ENCODE measurements at places on chromosomes 2 and 18.

- DNase-seq: no peak
Observed at GRCh38 chr2:241788572-241788971, 11.9 kb downstream of the GAL3ST2 start.

DNA sequence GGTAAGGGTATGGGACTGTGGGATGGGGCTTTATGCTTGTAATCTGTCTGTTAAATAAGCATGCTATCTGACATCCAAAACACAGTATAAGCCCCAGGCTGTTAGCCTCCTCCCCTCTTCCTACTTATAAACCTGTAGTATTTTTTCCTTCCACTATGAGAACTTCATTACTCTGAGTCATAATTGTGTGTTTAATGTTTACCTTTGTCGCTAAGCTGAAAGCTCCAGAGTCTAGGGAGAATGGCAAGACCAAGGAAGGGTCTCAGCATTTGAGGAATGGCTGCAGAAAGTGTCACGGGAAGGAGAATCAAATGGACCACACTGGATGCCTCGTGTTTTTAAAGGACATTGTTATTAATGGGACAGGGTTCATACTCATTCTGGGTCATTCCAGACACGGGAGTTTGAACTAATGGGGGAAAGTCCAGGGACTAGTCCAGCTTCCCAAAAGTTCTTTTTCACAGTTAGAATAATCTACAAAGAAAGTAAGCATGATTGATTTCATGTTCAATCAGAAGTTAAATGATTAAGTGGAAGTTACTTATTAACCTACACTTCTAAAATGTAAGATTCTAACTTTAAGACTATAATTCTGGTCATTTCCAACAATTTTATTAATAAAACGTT is 292.2 kb downstream of the AFF3 start:
- no peak for DNase-seq

DNA sequence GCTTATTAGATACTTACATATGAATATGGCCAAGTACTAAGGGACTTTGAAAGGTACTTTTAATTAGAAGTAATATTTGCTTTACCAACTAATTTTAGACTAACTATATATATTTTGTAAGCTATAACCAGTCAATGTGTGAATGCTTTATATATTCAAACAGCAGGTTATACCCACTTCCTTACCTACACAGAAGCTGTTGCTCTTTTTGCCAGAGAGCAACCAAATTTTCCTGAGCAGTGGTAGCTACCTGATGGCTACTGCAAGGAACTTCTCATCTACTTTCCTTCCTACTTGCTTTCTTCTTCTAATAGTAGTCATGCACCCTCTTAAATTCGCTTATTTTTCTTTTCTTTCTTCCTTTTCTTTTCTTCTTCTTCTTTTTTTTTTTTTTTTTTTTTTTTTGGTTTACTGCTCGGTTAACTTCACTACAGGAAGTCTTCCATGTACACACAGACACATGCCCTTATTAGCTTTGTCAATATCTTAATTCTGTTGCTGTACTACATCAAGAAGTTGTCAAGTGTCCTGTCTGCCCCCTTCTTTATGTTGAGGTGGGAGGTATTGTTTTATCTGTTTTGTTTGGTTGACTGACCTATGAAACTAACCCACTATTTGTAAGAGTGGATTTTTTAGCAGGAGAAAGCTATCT is 95.0 kb downstream of the EPC2 start:
- DNase-seq: no peak

GRCh38 chr2:208012449-208012848 is 12.9 kb downstream of the PLEKHM3 start:
- DNase-seq: no peak

DNA sequence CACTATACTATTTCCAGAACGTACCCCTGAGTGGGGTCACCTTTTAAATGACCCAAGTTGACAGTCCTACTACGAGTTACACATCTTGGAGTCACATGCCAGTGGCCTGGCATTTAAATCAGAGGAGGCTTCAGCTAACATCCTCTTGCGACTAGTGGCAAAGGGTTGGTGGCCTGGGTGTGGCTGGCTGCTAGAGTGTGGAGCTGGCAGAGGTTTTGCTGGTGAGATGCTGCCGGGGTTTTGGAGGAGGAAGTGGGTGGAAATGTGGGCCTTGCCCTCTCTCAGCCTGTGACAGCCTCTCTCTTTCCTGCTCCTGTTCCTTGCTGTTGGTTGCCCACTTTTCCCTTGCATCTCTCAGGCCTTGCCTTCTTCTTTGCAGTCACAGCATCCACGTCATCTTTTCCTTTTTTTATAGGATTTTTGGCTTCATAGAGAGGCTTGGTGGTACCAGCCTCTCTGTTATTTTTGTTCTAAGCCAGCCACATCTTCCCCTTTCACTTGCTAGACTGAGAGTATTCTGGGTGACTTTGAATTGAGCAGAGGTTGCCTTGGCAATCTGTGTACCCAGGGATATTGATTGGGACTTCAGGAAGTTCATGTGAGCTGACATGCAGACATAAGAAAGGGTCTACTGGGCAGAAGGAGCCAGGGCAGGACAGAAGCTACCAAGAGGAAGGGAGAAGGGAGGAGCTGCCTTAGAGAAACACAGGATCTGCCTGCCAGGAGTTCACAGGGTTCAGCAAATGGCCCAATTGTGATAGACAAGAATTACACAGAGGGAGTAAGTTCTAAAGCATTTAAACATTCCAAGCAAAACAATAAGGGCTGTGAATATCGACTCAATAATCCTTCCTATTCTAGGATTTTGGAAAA is 55.4 kb downstream of the CDC42EP3 start:
- DNase-seq: no peak

GRCh38 chr18:24021505-24021904 is 7.0 kb downstream of the TTC39C start:
- no peak for DNase-seq

DNA sequence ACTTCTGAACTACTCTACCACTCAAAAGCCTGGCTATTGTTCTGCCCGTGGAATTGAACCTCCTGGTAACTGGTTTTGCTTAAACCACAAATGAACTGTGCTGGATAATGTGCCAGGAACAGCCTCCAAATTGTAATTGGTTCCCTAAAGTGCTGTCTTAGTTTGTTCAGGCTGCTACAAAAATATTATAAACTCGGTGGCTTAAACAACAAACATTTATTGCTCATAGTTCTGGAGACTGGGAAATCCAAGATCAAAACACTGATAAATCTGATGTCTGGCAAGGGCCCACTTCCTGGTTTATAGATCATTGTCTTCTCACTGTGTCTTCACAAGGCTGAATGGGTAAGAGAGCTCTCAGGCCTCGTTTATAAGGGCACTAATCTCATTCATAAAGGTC is 149.2 kb upstream of the NCKAP5 start:
- peak; percentile 1 for DNase-seq

- no peak for DNase-seq
Observed at GRCh38 chr18:75049455-75049789, 159.5 kb downstream of the PTGR3 start.

- no peak for DNase-seq
Observed at GRCh38 chr18:63570721-63571120, 16.4 kb upstream of the SERPINB13 start.

GRCh38 chr18:37238282-37239108 is 327.1 kb downstream of the CELF4 start:
- DNase-seq: no peak

DNA sequence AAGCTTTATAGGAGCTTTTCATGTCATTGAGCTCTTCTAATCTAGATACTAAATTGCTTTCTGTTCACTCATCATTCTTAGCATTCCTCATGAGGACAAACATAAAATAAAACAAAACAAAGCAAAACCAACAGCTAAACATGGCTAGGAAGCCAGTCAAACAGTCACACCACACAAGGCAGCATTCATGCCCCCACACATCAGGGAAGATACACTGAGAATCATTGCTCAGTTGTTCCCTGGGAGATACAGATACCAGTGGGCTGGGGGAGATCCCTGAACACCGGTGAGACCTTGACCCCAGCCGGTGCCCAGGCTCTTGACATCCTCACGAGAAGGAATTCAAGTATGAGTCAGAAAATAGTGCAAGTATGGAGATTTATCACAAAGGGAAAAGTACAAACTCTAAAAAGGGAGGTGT is 177.9 kb upstream of the ARL4C start:
- no peak for DNase-seq

DNA sequence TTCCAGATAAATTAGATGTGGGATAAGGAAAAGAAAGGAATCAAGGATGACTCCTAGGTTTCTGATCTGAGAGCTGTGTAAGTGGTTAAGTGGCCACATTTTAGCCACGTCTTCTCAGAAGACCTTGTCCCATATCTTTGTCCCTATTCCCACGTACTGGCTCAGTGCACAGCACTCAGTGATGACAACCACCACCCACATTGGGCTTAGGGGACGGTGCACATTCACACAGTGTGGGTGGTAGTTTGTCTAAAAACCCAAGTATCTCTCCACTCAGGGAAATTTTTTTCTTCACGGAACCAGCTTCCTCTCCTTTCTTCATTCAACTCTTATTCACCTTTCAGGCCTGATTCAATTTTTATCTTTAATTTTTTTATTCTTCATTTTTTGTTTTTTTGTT is 30.6 kb upstream of the GCC2 start:
- no peak for DNase-seq

- DNase-seq: no peak
Observed at GRCh38 chr18:55732227-55733106, 144.5 kb upstream of the TCF4 start.

GRCh38 chr2:206011795-206012194 is 74.2 kb downstream of the INO80D start:
- no peak for DNase-seq
